ENCODE measurements at places on chromosomes 3 and 15. TPM values are rescaled to one million over a fixed set of nuclear protein-coding genes. Genes with fewer than 3 reads are reported as not detected.

DNA sequence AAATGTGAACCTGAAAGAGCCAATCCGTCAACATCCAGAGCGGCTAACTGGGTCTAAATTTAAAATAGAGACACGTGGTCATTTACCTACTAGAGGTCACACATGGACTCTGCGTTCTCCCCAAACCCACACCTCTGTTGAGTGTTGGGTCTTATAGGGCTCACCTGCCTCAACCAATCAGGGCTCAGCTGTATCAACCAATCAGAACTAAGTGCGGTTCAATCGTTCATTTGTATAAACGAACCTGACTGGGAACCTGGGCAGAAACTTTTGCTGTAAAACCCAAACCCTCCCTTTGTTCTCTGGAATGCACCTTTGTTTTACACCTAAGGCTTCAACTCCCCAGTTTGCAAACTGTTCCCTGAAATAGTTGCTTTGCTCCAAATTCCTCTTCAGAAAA lies 8.9 kb downstream of the DNAAF4 start:
- no peak for DNase-seq

Gene TMIE
- total RNA-seq, result 0.55 TPM

Gene IGSF10
- total RNA-seq, result 7.7 TPM

GRCh38 chr15:78192826-78193594 lies 41.4 kb downstream of the ACSBG1 start:
- no peak for DNase-seq

Gene DUOXA2
- not detected for total RNA-seq

DNA sequence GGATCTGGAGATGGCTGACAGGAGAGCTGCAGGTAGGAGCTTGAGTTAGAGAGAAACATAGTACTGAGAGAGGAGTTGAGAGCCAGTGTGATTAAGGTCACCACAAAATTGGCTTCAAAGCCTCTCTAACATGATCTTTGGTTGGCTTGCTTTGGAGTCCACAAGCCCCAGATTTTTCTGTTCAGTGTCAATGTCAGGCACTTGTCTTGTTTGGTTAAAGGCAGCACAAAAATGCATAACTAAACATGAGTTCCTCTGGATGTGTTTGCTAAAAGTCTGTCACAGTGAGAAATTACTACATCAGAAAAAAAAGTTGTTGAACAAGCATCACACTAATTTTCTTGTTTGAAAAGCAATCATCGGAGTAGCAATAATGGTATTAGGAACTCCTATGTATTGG lies 440.5 kb downstream of the NTRK3 start:
- no peak for DNase-seq

Gene GMNC
- total RNA-seq, result not detected

GRCh38 chr3:154193000-154193615 lies 71.9 kb downstream of the ARHGEF26 start:
- no peak for DNase-seq

All from aorta (tissue), 5 donors.